ENCODE measurements at places on chromosomes 2 and 18.

GRCh38 chr2:236367506-236368289 is 103.5 kb upstream of the ASB18 start:
- no peak for DNase-seq

GRCh38 chr18:13735681-13736080 is 9.2 kb downstream of the RNMT start:
- no peak for DNase-seq

DNA sequence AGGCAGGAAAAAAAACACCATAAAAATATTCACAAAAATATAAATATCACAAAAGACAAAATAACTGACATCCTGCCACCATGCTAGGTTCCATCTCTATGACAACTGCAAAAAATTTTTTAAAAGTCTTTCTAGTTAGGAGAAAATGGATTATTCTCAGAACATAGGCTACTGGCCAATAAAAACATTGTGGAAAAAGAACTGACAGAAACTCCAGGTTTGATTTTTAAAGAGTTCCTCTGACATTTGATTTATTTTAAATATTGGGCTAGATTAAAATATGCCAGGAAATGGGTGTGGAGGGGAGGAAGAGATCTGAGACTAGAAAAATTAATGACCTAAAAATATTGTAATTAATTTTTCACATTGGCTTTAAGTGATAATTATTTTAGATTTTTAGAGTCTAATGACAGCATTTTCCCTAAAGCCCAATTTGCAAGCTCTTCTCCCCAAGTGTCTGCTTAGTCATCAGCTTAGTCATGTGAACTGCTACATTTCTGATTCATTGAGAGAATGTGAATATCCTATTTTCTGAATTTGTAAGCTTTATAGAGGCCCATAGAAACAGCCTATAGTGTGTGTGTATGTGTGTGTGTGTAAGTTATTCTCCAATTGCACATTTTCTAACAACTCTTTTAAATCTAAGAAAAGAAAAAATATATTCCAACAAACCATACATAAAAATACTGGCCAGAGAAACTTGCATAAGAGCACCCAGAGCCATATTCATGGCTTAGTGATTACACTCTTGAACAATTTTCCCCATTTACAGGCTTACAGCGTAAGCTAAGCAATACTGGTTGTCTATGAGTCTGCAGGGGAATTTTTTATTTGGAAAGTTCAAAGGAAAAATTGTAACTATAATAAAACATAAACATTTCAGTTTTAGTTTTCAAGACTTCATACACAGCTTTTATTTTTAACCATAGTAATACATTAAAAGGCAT is 48.4 kb downstream of the TMEFF2 start:
- no peak for DNase-seq

GRCh38 chr2:141029428-141030078 is 1101.3 kb downstream of the LRP1B start:
- no peak for DNase-seq

DNA sequence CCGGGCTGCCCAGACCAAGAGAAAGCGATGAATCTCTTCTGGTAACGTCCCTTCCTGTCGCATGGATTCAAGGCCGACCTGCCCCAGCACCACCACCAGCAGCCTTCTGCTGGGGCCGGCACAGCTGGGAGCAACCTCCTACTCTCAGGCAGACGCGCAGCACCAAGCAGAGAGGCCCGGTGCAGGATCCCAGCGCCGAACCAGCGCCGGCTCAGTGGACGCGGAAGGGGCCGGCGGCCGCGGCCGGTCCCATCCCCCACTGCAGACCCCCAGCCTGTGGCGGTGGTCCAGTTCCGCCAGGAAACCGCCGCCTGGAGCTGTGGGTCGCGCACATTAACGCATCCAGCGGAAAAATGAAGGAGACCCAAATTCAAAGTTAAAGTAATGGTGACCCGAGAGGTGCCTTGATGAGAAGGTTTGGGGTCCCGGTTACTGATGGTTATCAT is 525 bp upstream of the MAL start:
- DNase-seq, result no peak

DNA sequence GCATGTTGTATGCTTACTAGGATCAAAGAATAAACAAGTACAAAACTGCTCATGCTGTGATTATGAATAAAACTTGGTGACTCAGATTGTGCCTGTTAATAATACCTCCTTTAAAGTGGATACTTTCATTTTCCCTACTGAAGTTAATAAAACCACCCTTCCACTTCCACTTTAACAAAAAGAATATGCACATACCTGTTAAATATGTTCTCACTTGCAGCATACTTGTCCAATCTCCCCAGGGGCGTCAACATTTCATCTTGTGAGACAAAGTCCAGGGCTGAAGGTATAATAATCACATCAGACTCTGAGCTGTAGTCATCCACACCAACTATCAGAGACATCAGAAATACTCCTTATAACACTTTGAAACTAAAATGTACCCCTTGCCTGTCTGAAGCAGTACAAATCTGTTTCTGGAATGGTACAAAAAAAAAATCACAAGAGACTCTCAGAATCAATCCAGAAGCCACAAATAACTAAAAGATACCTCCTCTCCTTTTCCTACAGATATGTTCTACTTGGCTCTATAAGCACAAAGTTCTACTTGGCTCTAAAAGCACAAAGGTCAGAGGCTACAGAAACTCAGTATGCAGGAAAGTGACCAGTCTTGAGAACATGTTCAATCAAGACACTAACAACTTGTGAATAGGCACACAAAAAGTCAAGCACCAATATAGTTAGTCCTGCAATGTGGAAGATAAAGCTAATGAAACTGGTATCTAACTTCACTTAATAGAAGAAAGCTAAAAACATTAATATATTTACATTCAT is 19.3 kb downstream of the PPP4R1 start:
- no peak for DNase-seq

DNA sequence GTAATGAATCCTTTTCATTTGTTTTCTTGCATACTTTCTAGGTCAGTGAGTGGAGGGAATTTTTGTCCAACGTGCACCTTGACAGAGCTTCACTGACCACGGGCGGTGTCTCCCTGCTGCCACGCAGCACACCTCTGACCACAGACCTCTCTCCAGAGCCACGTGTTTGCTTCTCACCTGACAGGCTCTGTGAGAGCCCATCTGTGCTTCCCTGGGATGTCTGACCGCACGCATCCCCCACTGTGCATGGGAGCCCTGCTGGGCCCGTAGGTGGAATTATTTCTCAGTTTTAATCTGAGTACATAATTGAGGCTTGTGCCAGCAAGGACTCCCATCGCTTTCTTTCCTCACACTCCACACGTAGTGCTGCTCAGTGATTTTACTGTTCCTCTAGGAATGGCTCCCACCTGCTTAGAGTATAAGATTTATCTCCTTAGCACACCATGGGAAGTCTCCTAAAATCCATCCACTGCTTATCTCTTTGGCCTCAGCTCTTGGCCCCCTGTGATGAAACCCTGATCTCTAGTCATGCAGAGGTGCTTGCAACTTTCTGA is 482.6 kb downstream of the TSN start:
- no peak for DNase-seq

DNA sequence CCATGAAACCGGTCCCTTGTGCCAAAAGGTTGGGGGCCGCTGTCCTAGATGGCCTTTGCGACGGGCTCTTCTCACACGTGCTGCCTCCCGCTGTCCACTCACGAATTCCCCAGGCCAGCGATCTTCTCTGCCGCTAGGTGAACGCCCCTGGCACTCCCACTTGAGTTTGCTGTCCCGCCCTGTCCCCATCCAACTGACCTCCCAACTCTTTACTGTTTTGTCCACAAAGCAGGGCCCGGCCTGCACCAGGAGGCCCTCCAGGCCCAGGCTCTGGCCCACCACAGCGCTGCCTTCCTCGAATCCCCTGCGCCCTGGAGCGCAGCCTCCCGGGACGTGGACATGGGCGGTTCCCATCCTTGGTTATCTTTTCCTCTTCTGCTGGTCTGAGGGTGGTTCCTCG is 69.7 kb upstream of the PXDN start:
- no peak for DNase-seq

GRCh38 chr2:64586883-64587481 is 62.9 kb downstream of the AFTPH start:
- DNase-seq, result no peak

- DNase-seq, result no peak
Observed at GRCh38 chr2:71460595-71461303, 7.4 kb downstream of the DYSF start.

DNA sequence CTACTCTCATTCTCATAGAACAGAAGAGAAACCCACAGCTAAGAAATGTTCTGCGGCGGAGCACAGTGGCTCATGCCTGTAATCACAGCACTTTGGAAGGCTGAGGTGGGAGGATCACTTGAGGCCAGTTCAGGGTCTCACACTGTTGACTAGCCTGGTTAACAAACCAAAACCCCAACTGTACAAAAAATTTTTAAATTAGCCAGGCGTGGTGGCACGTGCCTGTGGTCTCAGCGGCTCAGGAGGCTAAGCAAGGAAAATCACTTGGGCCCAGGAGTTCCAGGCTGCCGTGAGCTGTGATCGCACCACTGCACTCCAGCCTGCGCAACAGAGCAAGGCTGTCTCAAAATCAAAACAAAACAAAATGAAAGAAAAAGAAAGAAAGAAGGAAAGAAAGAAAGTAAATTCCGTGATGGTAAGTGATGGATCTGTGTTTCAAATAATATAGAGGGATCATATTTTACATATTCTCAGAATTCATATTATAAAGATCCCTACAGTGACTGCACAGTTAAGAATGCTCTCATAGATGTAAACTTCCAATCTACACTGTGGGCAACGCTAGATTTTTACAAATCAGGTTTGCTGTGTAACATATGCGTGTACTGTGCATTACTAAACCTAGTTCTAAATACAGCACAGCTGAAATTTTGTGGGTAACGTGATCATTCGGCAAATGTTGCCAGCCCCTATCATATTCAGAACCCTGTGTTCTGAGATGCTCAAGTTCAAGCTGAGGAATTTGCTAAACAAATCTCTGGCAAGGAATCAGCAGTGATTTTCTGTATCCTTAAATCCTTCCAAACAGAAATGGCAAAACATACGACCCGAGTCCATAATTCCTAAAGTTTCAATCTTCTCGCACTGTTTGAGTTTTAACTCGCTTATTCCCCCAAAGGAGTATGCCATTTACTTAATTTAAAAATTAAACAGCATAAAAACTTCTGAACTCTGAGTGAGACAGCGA is 1.2 kb upstream of the RAB12 start:
- DNase-seq, result no peak

DNA sequence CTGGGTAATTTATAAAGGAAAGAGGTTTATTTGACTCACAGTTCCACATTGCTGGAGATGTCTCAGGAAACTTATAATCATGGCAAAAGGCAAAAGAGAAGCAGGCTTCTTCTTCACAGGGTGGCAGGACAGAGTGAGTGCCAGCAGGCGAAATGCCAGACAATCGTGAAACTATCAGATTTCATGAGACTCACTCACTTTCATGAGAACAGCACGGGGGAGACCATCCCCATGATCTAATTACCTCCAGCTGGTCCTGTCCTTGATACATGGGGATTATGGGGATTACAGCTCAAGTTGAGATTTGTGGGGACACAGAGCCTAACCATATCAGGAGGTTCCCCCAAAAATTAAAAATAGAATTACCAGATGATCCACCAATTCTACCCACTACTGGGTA is 675.5 kb upstream of the SLC8A1 start:
- DNase-seq, result no peak

GRCh38 chr2:73685764-73686438 is 43.7 kb upstream of the NAT8 start:
- DNase-seq, result no peak

GRCh38 chr2:148817210-148817708 is 57.8 kb upstream of the KIF5C start:
- peak; percentile 34 for DNase-seq

DNA sequence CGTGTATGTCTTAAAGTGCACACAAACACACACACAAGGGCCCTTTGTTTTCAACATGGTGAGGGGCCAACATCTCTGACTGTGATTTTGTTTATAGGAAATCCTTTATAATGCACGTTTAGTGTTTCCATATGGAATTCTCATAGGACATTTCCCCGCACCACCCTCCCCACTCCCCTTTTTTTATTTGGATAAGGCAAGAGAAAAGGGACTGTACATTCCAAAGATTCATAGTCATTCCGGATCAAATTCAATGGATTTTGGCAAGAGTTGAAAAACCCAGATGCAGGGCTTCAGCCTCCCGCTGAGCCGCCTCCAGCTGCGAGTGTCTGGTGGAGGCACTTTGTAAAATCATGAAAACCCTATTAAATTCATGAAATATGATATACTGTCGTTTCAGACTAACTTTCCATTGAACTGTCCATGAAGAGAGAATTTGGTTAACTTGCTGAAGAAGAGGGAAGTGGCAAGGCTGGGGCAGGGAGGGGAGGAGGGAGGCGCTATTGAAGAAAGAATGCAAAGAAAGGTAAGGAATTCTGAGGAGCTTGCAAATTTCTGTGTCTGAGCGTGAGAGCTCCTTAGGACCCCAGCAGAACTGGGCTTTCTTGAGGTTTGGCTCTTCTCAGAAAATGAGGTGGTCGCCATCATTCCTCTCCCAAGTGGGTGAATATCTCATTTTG is 25.8 kb upstream of the SLC14A2 start:
- DNase-seq, result peak; percentile 53

DNA sequence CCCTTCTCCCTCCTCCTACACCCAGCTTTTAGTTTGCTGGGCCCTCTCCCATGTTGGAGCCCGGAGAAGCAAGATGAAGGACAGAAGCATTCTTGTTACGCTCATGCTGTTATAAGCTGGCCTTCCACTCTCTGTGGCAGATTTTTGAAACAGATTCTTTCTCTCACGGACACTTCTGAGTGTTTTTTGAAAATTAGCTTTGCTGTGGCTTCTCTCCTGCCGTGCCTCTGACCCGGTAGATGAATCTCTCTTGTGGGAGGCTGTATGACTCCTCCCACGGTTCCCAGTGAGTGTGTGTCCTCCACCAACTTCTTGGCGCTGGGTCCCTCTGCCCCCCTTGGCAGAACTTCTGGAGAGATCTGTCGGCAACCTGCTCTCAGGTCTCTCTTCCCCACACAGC is 269.3 kb upstream of the MYT1L start:
- DNase-seq, result no peak

DNA sequence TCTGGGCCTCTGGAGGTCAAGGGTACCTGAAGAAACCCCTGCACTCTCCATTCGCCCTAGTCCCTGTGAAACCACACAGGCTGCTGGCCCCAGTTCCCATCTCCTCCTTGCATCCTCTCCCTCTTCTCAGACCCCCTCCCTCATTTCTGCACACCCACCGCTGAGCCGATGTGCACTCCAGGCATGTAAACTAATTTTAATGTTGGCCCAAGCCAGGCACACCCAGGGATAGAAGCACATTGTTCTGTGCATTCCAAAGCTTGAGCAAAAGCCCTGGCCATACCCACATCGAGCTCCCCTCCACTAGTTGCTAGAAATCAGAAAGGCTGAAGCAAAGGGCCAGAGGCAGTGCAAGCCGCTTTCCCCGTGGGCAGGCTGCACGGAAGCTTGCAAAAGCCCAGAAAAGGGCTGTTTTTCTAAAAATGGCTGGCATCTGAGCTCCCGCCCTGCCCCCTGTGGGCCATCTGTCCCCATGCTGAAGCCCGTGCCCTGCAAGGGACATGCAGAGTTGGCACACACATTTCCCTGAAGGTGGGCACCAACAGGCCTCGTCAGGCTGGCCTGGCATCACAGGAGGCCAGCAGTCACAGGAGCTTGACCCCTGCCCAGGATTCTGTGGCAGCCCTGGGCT is 181.6 kb downstream of the SMAD7 start:
- DNase-seq, result no peak

All from heart left ventricle (tissue), 16 donors.